Stimulated activated CD4-positive, alpha-beta T cell treated with anti-CD3 and anti-CD28 coated beads, Interleukin-15, amount 100 ng/mL, for 1 hour (primary cell): ENCODE measurements at places on chromosomes 4 and X.

DNA sequence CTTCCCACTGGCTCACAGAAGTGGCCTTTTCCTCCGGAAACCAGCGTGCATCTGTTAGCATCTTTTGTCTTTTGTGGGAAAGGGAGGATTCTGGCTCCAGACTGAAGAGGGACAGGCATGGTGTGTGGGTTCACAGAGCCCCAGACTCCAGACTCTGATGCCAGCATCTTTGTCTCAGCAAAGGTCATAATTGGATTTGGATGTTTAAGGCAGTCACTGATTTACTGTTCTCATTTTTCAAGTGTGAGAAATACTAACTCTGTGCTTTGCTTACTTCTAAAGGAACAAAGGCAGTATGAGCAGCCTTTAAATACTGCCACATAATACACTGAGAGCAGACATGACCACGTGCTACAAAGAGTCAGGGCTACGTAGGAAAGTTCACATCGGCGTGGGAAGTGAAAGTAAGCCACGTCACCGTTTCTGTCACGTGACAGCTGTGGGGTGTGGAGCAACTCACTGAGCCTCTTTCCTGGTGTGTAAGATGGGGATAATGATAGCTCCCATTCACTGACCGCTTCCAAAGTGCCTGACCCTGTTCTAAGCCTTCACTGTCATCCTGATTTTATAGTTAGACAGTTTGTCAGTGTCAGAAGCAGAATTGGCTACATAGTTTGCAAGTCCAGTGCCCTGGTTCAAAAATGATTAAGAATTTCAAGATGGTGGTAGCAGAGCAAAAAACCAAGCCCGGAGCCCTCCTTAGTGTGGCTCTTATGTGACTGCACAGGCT, 24.8 kb upstream of the TMSB4X start:
- DNase-seq = peak; percentile 57

- no peak for DNase-seq
These were observed 155.2 kb upstream of the MSX1 start for GRCh38 chr4:4704267-4704666.

DNA sequence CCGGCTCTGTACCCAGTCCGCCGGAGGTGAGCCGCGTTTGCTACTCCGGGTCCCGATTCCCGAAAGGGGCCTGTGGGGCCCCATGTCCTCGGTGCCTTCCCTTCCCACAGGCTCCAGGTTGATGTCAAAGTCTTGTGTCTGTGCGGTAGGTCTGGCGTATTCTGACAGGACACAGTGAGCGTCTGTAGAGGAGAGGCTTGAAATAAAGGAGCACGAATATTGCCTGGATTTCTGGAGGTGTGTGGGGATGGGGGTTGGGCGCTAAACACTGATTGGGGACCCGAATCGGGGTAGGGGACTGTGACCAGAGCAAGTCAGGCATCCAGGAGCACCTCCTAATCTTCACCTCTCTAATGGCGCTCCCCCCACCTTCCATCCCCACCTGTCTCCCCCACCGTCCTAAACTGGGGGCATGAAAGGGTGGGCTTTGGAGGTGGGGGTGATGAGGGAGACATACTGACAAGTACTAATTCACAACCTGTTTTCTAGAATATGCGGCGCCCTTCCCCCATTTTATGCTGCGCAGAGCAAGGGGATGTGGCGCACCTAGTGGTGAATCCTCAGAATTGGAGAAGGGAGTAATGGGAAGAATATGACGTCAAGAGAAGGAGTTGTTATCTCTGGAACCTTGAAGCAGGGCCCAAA, 855 bp downstream of the GPRASP2 start:
- DNase-seq = no peak

DNA sequence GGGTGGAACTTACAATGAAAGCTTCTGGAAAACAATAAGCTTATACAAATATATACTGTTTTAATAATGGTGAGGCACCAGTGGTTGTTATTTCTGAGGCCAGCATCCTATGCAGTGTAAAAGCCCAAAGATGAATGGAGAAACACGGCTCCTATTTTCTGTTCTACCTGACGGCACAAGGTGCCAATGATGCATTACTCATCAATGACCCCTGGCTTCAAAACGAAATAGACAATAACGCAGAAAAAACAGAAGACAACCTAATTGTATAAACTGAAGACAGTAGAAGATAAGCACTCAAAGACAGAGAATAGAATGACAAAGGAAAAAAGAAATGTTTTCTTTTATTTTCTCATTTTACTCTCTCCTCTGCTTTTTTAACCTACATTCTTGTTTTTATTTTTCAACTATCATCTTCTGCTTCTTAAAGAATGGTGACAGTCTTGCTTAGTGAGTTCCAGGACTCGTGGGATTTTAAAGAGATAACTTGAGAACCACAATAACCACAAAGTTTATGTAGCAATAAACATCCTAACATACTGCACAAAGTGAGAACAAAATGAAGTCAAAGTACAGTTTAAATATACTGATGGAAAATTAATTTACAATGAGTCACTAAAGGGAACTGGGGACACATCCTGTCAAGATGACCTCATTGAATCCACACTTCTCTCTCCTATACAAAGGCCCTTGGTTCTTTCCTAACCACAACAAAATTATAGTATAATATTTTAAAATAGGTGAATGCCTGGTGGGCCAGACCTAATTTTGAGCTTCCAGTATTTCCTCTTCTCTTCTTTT, 169.8 kb downstream of the BTC start:
- DNase-seq = no peak

- DNase-seq = no peak
These were observed 13.3 kb downstream of the SRP72 start for GRCh38 chr4:56480691-56481090.

- DNase-seq = no peak
These were observed 35.0 kb upstream of the FHL1 start for GRCh38 chrX:136112286-136112685.

GRCh38 chr4:33882246-33882990, 2361.9 kb downstream of the ARAP2 start:
- no peak for DNase-seq

- DNase-seq = no peak
These were observed 2.1 kb upstream of the APBB2 start for GRCh38 chr4:41216294-41217019.

- no peak for DNase-seq
These were observed 11.7 kb downstream of the ALB start for GRCh38 chr4:73415807-73416238.

- DNase-seq = no peak
These were observed 652.1 kb downstream of the ANKRD50 start for GRCh38 chr4:124060261-124060918.

DNA sequence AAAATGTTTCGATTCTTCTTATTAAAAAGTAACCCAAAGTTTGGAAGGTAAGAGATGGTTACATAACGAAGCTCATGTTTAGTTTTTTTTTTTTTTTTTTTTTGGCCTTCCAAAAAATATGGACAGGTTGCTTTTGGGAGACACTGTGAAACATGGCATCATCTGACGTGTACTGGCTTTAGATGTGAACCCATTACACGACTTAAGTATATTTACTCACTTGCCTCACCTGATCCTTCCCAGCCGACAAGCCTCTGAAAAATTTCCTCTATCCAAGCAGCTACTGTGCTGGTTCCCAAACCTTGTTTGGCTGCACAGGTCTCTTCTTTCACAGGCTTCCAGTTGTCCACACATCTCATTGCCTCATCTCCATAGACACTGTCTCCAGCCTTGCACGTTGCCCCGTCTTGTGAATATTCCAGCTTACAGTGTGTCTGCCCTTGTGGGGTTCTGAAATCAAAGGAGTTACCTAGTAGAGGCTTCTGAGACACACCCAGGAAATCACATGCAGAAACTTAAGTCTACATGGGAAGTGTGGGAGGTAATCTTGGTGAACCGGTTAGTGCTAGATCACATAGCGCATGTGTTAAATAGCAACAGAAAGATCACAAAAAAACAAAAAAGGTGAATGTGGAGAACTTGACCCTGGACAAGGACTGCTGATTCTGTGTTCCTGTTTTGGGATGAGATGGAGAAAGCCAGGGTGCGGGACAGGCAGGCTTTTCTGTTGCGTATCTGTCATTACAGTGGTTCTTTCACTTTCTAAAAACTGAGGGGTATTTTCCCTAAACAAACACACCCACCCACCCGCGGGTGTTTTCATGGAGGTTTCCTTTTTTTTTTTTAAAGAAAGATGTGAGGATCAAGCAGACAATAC, 328.6 kb downstream of the ARHGAP10 start:
- DNase-seq = no peak

DNA sequence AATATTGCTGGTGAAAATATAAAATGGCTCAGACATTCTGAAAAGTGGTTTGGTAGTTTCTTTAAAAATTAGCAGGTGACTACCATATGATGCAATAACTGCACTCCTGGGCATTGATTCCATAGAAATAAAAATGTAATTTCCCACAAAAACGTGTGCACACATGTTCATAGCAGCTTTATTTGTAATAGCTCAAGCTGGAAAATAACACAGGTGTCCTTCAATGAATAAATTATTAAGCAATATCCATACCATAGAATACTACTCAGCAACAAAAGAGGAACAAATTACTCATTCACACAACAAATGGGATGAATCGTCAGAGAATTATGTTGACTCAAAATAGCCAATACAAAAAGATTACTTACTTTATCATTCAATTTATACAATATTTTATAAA, 893.7 kb upstream of the SLIT2 start:
- DNase-seq = no peak

- DNase-seq = no peak
These were observed 85.0 kb upstream of the WDR1 start for GRCh38 chr4:10201381-10202223.

- DNase-seq = no peak
These were observed 18.6 kb downstream of the MEPE start for GRCh38 chr4:87851332-87851731.

- DNase-seq = no peak
These were observed 71.2 kb upstream of the NAF1 start for GRCh38 chr4:163237856-163238255.

GRCh38 chr4:40763228-40763716, 13.5 kb downstream of the NSUN7 start:
- DNase-seq = no peak

DNA sequence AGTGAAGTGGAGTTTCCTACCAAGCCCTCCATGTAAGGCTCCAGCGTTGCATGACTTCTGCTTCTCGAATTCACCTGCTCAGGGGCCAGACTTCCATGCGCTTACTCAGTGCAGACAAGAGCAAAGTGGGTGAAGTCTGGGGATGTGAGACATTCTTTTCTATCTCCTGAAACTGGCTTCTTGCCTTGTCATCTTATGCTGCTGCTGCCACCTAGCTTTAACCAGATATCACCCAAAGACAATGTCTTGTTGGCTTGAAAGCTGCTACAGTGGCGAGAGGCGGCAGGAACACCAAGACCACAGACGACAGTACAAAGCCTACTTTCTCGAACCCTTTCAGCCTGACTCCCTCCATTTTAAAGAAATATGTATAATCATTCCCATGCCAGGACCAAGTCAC, 103.6 kb upstream of the ADGRG2 start:
- DNase-seq = no peak

GRCh38 chr4:102598762-102599374, 97.7 kb downstream of the NFKB1 start:
- DNase-seq = no peak

- no peak for DNase-seq
These were observed 33.8 kb upstream of the GPR174 start for GRCh38 chrX:79110731-79111130.

GRCh38 chrX:3697701-3698279, 15.7 kb downstream of the PRKX start:
- DNase-seq = no peak

DNA sequence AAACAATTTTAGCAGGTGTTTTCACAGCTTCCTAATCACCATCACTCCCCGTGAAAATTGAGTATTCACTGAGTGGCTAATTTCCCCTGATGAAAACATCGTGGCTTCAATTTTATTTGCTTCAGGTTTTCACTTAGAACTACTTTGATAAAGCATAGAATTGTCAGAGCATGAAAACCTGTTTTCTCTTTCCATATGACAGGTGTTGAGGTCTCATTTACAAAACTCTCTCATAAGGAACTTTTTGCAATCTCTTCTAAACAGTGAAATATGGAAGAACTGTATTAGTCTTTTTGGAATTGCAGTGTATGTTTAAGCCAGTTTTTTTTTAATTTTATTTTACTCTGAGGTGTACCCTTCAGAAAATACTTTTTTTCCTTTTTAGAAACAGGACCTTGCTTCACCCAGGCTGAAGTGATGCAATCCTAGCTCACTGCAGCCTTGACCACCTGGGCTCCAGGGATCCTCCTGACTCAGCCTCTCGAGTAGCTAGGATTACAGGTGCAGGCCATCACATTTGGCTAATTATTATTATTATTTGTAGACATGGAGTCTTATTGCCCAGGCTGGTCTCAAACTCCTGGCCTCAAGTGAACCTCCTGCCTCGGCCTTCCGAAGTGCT, 111.2 kb upstream of the RAPGEF2 start:
- DNase-seq = no peak
